ENCODE measurements at places on chromosomes 6 and 20. TPM values are rescaled to one million over a fixed set of nuclear protein-coding genes. Genes with fewer than 3 reads are reported as not detected.

DNA sequence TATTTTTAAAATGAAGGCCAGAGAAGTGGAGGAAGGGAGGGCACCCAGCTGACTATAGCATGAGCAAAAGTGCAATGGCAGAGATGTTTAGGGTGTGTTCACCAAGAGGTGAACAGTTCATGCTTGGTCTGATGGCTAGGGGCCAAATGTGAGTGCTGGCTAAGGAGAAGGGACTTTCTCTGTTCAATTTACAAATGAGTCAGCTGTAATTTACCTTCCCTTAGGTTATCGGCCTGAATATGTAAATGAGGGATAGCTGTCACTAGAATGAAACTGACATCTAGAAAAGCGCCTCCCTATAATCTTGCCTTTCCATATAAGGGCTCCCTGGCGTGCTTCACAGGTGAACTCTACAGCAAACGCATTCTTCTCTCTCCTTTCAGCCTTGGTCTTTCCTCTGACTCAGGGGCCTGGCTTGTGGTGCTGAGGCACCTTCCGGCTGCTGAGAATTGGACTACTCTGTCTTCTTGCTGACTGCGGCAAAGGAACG is 114.7 kb upstream of the BACH2 start:
- DNase-seq = no peak

DNA sequence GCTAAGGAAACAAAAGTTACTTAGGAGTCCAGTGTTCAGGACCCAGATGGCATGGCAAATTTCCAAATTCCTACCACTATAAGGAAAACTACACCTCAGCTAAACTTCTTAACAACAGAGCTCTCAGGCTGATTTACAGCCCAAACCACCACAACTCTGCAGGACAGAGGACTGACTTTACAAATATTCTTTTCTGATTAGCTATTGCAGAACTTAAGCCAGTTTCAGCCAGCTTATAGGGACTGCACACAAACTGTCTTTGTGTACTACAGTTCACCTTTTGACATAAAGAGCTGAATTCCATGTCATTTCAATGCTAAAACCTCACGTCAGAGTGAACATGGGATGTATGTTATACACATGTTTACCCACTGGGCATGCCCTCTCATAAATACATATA is 305.4 kb downstream of the KHDRBS2 start:
- DNase-seq = no peak

- DNase-seq = no peak
Measured at GRCh38 chr6:169190144-169190584, 63.5 kb downstream of the THBS2 start.

CALHM5 gene
- 0.12 TPM for total RNA-seq

DNA sequence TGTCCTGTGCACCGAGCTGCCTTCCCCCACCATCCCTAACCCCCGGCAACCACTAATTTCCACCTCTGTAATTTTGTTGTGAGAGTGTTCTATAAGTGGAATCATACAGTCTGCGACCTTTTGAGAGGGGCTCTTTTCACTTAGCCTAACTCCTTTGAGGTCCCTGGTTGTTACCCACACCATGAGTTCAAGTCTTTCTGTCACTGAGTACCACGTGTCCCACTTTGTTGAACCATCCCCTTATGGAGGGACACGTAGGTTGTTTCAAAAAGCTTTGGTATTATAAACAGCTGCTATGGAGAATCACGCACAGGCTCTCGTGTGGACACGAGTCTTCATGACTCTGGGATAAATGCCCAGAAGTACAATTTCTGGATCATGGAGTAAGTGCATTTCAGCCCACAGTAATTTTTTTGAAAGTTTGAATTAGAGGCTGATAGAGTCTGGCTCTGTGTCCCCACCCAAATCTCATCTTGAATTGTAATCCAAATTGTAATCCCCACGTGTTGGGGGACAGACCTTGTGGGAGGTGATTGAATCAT is 9.5 kb downstream of the FAM209B start:
- no peak for DNase-seq

DNA sequence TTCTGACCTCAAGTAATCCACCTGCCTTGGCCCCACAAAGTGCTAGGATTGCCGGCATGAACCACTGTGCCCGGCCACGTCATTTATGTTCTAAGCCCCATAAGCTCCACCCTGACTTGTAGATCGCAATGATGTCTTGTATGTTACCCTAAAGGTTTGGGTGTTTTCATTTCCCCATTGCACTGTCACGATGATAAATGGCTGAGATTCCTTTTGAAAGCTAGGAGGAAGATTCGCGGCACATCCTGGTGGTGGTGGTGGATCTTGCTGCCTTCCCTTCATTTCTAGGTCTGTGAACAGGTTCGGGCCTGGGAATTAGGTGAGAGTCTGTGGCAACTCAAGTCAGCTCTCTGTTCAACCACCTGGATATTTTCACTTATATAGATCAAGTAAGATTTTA is 28.3 kb downstream of the MUC22 start:
- DNase-seq = no peak

DNA sequence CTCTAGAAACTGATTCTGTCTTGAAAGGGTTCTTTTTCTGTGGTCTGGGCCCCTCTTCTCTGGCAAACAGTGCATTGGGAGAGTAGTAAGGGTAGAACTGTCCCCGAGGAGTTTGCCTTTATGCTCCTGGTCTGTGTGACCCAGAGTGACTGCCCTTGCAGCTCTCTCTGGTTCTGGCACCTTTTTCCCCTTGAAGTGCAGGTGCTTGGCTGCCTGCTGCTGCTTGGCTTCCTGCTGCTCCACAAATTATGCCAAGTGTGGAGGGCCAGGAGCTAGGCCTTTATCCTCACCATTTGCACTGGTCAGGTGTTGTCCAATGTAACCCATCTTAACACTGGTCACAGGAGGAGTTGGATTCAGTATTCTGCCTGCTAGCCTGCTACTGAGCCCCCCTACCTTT is 11.2 kb downstream of the KIZ start:
- DNase-seq = no peak

DNA sequence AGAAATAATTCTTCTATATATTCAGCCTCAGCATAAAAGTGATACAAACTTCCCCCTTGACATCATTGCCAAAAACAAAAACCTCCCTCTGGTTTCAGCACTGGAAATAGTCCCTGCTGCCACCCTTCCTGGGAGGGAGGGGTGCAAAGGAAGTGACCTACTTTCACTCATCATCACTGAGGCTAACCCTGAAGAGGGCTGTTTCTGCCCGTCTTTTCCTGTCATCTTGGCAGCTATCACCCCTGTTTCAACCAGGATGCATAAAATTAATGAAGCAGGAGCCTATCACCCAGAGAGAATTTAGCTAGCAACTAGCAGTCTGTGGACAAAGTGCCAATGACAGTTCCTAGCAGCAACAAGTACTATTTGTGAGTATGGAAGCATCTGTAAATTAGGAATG is 397.8 kb downstream of the LAMA2 start:
- DNase-seq = no peak

GRCh38 chr6:108736832-108737231 is 111.4 kb upstream of the ARMC2 start:
- DNase-seq = peak; percentile 46

DNA sequence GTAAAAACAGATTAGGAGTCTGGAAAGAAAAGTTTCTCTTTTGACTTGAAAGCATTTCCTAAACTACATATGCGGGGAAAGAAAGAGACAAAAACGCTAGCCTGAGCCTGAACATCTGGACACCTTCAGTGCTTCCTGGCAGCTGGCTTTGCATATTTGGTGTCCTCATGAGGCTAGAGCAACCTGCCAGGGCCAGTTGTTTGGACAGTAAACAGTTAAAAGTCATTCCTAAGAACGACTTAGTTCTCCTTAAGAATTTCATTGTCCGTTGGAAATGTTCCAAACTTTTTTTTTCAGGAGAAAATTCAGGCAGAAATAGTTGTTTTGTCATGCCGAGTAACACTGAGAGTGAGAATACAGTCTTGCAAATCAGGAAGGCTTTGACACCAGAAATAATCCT is 199.8 kb downstream of the SMOC2 start:
- no peak for DNase-seq

DNA sequence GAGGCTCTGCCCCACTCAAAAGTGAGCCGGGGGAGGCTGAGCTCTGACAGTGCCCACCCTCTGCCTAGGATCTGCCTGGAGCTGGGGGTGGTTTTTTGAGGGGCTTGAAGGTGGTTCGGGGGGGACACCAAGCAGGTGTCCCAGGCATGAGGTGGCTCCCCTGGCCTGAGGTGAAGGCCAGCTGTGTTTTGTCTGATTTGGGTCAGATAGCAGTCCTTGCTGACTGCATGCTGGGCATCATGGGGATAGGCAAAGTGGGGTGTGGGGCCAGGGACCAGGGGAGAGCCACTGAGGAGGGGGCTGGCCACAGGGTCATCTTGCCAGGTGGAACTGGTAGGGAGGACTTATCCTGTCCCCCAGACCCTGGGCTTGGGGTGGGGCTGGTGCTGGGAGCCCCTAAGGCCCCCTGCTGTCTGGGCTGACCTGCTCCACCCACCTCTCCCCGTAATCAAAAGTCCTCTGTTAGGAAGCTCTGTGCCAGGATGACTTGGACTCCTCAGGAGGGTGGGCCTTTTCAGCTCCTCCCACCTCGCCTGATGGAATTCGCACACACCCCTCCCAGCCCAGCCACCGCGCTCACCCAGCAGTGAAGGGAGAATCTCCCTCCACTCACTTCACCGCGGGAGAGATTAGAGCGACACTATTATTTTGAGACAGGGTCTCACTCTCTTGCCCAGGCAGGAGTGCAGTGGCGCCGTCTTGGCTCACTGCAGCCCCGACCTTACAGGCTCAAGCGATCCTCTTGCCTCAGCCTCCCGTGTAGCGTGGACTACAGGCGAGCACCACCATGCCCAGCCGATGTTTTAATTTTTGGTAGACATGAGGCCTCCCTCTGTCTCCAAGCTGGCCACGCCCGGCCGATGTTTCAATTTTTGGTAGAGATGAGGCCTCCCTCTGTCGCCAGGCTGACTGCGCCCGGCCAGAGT is 1.5 kb upstream of the COL9A3 start:
- no peak for DNase-seq

PTCHD4 gene
- 0.07 TPM for total RNA-seq

DNA sequence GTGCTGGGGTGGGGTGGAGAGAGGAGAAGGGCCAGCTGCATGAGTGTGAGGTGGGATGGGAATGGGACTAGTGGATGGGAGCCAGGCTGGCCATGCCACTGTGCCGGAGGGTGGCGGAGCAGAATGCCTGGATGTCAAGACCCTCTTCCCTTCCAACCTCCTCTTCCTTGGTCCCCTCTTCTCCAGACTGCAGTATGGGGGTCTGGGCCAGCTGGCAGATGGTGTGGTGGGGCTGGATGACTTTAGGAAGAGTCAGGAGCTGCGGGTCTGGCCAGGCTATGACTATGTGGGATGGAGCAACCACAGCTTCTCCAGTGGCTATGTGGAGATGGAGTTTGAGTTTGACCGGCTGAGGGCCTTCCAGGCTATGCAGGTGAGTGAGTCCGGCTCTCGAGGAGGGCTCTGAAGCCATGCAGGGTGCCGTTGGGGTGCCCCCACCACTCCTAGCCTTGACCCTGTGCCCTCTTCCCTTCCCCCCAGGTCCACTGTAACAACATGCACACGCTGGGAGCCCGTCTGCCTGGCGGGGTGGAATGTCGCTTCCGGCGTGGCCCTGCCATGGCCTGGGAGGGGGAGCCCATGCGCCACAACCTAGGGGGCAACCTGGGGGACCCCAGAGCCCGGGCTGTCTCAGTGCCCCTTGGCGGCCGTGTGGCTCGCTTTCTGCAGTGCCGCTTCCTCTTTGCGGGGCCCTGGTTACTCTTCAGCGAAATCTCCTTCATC is 7.7 kb downstream of the DDR1 start:
- no peak for DNase-seq

UST gene
- 1.1 TPM for total RNA-seq

GRCh38 chr6:124780623-124781022 is 181.6 kb upstream of the RNF217 start:
- no peak for DNase-seq

- no peak for DNase-seq
Measured at GRCh38 chr6:136823128-136823660, 802 bp downstream of the PEX7 start.

DNA sequence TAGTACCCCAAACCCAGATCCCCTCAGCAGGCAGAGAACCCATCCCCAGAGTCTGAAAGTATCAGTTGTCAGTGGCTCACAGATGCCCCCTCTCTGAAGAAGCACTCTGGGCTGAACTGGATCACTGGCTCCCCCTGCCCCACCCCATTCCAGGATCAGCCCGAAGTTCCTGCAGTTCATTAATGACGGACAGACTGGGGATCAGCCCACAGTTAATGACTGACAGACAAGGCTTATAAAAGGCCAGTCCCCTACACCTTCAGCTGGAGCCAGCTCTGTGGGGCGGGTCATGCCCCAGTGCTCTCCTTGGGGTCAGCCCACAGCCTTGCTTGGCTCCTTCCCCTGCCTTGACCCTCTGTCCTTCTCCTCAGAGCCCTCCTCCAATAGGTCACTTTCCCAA is 21.7 kb downstream of the KIAA1755 start:
- no peak for DNase-seq

CDH26 gene
- 0.29 TPM for total RNA-seq

PRSS16 gene
- 2.8 TPM for total RNA-seq

ENPP3 gene
- 0.17 TPM for total RNA-seq

IMPG1 gene
- not detected for total RNA-seq

DNA sequence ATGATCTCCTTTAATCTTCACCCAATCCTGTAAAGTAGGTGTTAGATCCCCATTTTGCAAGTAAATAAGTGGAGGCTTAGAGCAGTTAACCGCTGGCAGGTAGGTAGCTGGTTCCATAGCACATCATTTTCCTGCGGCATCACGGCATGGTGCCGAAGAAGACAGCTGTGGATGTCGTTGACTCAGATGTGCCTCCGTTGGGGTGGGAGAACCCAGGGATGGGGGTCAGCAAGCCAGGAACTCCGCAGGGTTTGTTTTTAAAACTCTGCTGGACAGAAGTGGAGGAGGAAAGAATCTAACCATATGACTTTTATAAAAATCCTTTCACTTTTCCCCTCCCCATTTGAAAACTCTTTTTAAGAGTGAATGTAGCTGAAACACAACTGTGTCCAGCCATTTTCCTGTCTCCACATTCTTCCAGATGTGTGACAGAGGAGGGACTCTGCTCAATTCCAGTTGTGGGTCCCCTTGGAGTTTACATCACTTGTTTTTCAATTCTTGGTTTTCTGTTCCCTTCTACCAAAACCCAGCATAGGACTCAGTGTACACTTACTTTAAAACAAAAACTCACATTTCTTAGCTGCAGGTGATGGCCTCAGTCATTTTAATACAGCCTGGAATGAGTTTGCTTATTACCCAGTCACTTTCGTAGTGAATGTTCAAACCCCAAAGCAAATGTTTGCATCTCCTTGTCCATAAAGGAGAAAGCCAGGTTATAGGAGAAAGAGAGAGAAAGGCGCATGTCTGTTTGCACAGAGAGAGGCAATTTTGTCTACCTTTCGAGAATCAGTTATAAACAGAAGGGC is 27.6 kb upstream of the PI16 start:
- DNase-seq = no peak

DNA sequence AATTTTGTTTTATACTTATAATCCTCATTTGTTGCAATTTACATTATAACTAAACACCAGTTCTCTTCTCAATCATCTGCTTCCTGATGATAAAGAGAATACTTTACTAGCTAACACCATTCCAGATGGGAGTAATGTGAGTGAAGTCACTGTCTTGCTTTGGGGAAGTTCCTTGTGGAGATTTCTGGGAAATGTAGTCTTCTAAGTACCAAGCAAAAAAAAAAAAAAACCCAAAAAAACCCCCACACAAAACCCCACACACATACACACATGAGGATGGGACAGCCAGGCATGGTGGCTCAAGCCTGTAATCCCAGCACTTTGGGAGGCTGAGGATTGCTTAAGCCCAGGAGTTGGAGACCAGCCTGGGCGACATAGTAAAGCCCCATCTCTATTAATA is 2.2 kb upstream of the SNPH start:
- DNase-seq = no peak

All from epithelial cell of proximal tubule (primary cell).